ENCODE measurements at places on chromosomes 2 and 18.

- no peak for DNase-seq
These were observed 1.0 kb downstream of the VIT start for GRCh38 chr2:36697424-36698066.

GRCh38 chr2:37306024-37306423, 18.6 kb downstream of the PRKD3 start:
- no peak for DNase-seq

DNA sequence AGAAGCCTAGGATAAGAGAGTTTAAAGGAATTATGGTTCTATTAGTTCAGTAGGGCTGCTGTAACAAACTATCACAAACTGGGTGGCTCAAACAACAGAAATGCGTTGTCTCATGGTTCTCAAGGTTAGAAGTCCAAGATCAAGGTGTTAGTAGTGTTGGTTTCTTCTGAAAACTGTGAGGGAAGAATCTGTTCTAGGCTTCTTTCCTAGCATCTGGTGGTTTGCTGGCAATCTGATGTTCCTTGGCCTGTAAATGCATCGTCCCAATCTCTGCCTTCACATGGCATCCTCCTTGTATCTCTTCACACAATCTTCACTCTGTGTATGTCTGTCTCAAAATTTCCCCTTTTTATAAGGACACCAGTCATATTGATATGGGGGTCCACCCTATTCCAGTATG, 76.3 kb downstream of the MDH1 start:
- DNase-seq = no peak

DNA sequence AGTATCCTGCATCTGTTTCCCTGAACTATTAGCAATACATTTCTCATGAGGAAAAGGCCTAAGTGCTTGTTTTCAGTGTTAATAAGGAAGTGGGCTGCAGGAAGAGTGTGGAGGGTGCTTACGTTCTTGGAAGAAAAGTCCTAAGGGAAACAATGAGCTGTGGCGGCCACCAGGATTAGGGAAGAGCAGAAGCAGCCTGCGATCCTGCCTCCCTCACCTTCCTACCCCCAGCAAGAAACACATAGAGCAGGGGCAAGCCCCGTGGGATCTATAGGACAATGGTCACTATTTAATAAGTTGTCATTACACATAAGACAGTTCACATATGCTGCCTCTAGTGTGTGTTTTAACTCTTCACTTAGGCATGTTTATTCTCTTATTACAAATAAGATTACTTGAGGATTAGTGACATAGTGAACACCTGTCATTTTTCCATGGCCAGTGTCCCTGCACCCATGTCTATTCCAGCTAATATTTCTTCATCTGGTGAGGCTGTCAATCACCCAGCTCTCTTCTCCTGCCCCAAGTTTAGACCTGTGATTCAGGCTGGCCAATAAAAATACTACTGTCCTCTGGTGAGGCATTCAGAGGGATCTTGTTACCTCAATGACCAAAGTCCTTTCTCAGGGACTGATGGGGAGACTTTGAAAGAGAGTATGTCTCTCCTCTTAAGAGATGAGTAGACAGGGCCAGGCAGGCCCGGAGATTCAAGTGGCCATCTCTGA, 510.9 kb upstream of the CELF4 start:
- DNase-seq = no peak

GRCh38 chr2:30577151-30577550, 130.1 kb downstream of the LCLAT1 start:
- no peak for DNase-seq

- DNase-seq = no peak
These were observed 137.7 kb upstream of the PKDCC start for GRCh38 chr2:41910126-41910525.

DNA sequence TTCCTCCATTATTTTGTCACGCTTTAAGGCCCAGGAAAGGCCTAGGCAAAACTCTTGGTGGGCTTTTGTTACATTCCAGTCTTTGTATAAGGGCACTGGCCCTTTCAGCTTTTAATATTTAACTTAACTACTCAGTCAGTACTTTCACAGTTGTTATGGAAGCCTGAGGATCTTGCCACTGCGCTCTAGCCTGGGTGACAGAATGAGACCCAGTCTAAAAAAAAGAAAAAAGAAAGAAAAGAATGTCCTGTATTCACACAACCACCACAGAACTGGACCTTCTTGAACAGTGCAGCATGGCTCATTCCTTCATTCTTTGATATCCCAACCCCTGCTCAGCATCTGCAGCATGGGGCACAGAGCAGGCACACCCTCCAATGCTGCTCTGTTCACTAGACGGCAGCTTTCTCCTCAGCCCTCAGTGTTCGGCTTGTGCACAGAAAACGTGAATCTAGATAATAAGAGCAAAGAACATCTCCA, 93.4 kb upstream of the MSH2 start:
- DNase-seq = peak; percentile 63

GRCh38 chr2:234772733-234773060, 179.1 kb upstream of the SH3BP4 start:
- no peak for DNase-seq

DNA sequence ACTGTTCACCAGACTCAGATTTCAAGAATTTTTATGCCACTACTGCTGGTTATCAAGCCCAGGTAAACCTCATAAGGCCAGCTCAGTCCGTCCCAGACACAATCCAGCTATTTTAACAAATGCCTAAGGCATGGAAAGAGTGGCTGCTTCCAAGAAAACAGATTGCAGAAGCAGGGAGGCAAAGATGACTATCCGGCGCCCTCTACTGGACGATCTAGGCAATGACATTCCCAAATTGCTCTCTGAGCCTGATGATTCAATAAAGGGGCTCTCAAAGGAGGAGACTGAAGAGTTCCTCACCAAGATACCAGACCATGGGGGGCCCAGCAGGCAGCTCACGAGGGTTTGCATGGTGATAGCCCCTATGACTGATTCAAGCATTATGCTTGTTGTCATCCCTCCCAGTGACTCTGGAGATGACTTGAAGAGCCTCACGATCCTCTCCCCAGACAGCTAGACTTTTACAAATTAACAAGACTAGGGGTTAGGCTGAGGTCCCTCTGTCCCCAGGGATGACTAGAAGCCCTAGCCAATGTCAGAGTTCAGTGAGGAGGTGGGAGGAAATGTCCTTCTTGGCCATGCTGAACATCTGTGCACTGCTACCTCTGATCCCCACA, 25.0 kb downstream of the SERPINB8 start:
- peak; percentile 31 for DNase-seq

- DNase-seq = no peak
These were observed 15.9 kb downstream of the SMAD7 start for GRCh38 chr18:48934723-48935432.

DNA sequence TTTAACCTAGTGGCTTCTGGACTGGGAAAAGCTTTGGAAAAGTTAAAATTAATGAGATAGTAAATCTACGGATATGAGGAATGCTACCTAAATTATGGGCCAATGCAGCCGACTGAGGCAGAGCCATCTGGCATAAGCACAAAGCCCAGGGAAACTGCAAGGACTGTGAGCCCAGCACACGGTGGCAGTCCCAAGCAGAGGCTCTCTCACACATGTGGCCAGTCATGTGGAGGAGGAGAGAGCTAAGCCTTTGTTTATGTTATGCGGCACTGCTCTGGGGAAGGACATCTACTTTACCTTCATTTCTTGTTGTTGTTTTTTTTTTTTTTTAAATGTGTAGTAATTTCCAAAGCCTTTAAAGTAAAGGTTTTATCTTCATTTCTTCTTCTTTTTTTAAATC, 267.0 kb downstream of the STK39 start:
- no peak for DNase-seq

GRCh38 chr2:9813312-9814128, 29.8 kb upstream of the TAF1B start:
- DNase-seq = peak; percentile 53

DNA sequence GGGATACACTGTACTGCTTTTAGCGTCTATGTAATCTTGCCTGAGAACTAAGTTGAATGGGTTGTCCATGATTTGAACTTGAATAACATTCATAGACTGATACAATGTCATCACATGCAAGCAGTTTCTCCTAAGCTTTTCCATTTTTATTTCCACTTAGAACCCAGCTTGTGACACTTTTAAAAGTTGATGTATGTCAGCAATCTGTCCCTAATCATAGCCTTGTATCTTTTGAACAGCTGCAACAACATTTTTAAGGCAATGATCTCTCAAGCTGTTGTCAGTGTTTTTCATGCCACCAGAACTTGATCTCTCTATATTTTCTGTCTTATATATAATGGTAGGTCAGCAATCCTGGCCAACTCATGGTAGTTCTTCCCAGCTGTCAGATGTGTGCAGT, 185.0 kb downstream of the DOK6 start:
- DNase-seq = no peak

GRCh38 chr2:44230378-44230777, 44.9 kb upstream of the SLC3A1 start:
- no peak for DNase-seq

GRCh38 chr18:63701952-63702351, 808 bp upstream of the SERPINB11 start:
- DNase-seq = no peak

DNA sequence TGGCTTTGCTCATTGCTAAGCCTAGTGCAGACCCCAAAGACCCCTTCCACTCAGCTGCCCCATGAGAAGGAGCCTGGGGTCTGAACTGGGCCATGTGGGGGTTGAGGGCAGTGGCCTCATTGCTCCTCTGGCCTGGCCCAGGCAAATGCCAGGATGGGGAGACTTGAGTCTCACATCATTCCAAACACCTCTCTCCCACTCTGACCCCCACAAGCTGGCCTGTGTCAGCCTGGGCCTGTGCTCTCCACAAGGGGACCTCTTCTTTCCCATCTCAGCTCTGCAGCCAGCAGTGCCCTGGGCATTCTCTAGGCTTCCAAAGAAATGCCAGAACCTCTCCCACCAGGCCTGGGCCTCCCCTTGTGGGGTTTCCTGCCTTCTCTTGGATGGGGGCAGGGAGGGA, 45.8 kb upstream of the OTOF start:
- no peak for DNase-seq

DNA sequence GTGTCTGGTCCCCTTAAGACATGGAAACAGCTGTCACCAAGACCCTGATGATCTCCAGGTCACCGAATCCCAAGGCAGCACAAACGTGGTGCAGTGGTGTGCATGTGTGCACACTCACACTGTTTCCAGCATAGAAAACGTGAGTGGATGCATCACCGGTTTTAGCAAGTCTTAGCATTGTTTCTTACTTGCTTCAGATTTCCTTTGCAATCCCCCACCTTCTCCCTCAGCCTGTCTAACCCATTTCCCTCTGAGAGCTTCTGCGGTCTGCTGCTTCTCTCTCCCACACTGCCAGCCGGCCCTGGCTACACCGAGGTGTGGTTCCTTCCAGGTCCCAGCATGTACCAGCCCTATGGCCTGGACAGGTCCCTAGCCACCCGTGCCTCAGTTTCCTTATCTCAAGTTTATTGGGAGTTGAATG, 343.4 kb upstream of the HS6ST1 start:
- no peak for DNase-seq

DNA sequence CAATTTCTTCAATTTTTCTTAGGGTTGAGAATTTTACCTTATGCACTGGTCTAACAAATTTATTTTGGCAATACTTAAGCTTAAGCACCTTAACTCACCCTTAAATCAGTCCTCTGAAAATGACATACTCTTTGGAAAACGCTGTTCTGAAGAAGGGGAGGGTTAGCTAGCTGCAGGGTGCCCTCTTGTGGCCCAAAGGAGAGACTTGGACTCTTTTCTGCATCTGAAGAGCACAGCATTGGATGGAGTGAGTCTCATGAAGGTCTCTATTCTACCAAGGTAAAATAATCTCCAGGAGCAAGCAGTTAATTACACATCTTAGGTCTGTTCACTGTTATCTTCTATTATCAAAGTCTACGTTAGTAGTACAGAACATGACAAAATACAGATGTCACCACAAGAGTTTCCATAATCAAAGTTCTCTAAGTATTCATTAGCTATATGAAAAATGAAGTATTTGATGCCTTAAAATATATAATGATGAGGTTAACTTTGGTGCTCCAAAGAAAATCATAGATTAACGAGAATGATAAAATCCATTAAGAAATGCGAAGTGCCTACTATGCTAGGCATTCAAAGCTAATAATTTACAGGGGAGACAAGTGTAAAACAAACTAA, 24.4 kb downstream of the PUM2 start:
- peak; percentile 68 for DNase-seq

GRCh38 chr2:11073251-11073650, 82.0 kb upstream of the SLC66A3 start:
- DNase-seq = no peak

DNA sequence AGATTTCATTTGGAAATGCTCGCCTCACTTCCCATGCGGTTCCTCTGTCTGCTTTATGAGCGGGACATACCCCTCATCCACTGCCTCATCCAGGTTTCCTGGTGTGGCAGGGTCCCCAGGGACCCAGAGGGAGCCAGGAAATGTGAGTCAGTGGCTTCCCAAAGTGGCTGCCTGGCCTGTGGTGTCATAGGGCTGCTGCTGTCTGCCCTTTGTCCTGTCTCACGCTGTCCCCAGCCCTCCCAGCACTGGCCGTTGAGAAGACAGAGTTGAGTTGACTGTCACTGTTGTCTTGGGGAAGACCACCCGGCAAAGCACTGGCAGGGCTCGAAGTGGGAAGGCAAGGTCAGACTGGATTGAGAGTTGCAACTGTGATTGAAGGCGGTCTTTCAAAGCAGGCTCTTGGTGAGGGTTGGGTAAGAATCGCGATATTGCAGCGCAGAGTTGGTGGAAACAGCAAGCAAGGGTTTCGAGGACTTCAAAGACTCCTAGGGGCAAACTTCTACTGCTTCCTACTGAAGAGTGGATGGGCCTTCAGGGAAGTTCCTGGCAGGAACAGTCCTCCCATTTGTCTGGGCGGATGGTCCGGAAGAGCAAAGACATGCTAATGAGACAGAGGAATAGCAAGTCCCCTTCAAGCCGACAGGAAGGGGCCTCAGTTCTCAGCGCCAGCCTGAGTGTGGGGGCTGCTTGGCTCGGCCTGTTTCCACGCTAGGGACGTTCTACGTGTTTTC, 33.9 kb downstream of the RAB31 start:
- DNase-seq = no peak

- DNase-seq = no peak
These were observed 9.8 kb upstream of the LBH start for GRCh38 chr2:30221531-30221930.

- DNase-seq = no peak
These were observed 487.9 kb upstream of the ID2 start for GRCh38 chr2:8193686-8194615.

GRCh38 chr2:62441421-62441820, 64.6 kb downstream of the TMEM17 start:
- DNase-seq = no peak

GRCh38 chr2:545228-545627, 132.0 kb downstream of the TMEM18 start:
- no peak for DNase-seq

GRCh38 chr2:173090276-173090877, 14.7 kb downstream of the MAP3K20 start:
- no peak for DNase-seq

- no peak for DNase-seq
These were observed 76.4 kb downstream of the EPHA4 start for GRCh38 chr2:221495731-221496130.

DNA sequence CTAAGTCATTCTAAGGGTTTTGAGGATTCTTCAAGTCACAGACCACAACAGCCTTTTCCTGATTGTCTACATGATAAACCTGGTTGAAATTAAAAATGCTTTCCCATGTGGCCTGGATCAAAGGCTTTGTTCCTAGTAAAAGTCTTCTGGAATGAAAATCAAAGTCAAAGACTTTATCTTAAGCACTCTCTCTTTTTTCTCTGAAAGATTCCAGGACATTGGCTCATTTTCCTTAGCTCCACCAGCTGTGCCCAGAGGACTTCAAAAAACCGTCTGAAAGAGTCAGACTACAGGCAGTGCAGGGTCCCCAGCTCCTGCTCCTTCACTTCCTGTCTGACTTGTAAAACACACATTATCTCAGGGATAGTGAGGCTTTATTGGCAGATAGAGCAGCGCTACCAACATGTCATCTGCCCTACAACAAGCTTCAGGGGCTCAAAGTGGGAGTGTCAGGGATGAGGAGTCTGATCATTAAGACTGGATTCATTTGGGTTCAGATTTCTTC, 148.2 kb downstream of the ESCO1 start:
- DNase-seq = no peak

Data from hematopoietic multipotent progenitor cell treated with erythropoietin and hydrocortisone succinate and interleukin-3 and kit ligand, for 17 days (in vitro differentiated cells).